ENCODE measurements at places on chromosomes 2 and 18. TPM values are rescaled to one million over a fixed set of nuclear protein-coding genes. Genes with fewer than 3 reads are reported as not detected.

- no peak for DNase-seq
These were observed 141.6 kb upstream of the MSH6 start for GRCh38 chr2:47641366-47641765.

- DNase-seq, result no peak
These were observed 90.3 kb upstream of the CAPN13 start for GRCh38 chr2:30897539-30897938.

UGT1A6 gene
- total RNA-seq, result not detected

DNA sequence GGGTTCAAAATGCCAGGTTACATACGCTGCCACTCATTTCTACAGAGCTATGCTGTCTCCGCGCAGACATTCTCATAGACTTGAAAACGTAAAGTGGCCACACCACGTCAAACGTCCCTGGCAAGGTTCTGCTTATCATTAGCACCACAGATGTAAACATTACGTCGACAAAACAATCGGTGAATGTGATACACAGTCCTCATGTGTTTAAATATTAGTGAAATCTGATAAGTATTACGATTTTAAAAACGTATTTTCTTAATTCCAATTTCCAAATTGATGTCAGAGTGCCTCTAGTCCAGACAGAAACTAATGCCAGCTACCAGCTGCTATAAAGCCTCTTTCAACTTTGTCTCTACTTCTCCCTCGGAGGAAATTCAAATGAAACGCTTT, 1.2 kb downstream of the STK17B start:
- no peak for DNase-seq

- DNase-seq, result no peak
These were observed 242.1 kb downstream of the ZEB2 start for GRCh38 chr2:144277622-144278354.

DNA sequence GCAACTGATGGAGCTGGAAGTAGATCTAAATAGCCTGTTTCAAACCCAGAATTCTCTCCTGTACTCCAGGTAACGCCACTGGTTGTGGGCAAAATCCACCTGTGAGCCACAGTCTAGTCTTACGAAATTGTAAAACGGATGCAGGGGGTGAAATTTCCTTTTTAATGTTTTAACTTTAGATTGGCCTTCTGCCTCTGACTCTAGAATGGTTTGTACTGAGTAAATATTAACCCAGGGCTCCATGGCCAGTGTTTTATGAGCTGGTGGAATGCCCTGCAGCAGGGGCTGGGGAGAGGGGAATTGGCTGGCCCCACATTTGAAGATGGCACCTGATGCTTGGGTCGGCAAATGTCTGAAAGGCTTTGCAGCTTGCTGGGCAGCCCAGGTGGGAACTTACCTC, 156.6 kb downstream of the MYCN start:
- no peak for DNase-seq

MATN3 gene
- 0.09 TPM for total RNA-seq

- no peak for DNase-seq
These were observed 271.5 kb upstream of the SIX2 start for GRCh38 chr2:45280794-45281193.

DNA sequence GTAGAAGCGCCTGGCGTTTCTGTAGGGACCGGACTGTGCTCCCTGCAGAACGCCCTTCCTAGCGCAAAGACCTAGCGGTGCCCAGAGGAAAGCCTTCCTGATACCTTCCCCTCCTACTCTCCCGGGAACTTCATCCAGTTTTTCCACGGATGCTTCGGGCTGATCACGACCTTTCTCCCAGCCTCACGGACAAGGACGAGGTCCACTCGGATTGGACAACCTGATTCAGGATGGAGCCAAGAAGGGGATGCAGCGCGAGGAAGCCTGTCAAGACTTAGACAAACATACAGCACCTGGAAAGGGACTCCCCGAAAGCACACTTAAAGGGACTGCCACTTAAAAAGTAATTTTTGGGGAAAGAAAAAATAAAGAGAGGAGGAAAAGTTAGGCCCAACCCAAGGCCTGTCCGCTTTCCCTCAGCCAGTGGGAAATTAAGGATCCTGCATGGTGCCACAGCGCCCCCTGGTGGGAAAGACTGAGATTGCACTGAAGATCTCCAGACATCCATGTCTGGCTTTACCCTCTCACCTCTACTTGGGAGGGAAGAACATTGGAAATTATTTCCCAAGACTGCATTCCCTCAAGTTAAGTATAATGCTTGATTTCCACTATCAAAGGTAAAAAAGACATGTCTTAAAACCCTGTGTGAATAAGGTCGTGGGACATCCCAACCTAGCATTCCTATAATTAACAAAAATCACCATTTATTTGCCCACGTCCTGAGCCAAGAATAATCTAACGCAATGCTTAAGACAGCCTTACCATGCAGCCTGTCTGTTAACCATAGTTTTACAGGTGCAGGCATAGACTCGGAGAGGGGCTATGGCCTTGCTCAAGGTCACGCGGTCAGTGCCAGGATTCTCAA, 13.4 kb upstream of the COPS8 start:
- DNase-seq, result peak; percentile 67

GRCh38 chr2:232416521-232417470, 10.2 kb downstream of the ALPG start:
- DNase-seq, result no peak

FBLN7 gene
- total RNA-seq, result 1.5 TPM

- no peak for DNase-seq
These were observed 38.1 kb downstream of the FER1L5 start for GRCh38 chr2:96680561-96681141.

- no peak for DNase-seq
These were observed 129.5 kb upstream of the TMEM200C start for GRCh38 chr18:6024745-6025248.

IL36B gene
- total RNA-seq, result not detected

DNA sequence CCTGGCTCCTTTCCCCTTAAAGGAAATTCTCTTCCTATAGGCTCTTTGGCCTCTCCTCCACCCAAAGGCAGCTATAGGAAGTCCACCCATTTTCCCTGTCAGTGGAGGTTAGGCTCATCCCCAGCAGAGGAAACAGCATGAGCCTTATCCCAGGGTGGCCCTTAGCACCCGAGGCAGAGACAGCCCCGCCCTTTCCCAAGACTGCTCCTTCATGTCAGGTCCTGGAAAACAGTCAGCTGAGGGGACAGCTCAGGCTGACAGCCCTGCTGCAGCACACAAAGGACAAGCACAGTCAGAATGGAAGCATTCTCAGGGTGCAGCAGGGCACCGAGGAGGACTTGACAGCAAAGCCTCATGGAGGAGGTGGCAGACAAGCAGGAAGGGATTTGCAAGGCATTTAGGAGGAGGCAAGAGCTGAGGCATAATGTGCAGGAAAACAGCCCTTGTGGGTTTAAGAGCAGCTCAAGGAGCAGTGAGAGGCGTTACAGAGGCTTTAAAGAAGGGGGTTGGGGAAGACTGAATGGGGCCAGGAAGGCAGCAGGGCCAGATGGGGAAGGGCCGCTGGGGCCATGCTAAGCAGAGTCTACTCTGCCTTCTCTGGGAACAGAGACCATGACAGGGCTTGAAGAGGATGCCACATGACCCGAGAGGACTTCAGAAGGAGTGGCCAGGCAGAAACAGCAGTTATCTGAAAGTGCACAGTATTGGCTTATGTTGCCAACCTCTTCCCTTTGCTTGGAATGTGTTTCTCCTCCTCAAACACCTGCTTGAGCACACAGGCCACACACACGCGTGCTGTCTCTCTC, 216.6 kb downstream of the SH3BP4 start:
- DNase-seq, result no peak

- DNase-seq, result no peak
These were observed 343.1 kb upstream of the LYPD1 start for GRCh38 chr2:133012847-133013734.

SPATA3 gene
- not detected for total RNA-seq

OSR1 gene
- total RNA-seq, result 2.4 TPM

- DNase-seq, result no peak
These were observed 221.7 kb upstream of the SH3BP4 start for GRCh38 chr2:234730066-234730640.

- no peak for DNase-seq
These were observed 448.1 kb upstream of the VRK2 start for GRCh38 chr2:57598551-57598950.

GRCh38 chr2:127177617-127178263, 42.4 kb downstream of the CYP27C1 start:
- no peak for DNase-seq

STAT4 gene
- 1.8 TPM for total RNA-seq

DNA sequence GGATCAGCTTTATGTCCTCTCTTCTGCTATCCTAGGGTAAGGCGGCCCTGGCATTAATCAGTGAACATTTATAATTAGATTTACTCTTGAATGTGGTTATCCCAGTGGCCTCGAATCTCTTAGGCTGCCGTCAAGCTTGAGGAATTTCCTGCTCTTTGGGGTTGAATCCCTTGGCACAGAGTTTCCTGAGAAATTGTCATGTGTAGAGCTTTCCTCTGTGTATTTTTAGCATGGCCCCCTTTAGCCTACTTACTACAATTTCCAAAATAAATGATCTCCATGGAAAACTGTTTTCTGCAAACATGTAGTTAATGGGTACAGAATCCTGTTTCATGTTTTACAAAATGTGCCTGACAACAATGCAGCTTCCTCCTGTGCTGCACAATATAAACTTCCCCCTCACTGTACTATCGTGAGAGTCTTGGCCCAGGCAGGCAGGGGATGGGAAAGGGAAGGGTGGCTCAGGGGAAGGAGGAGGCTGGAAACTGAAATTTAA, 18.1 kb downstream of the NCAPH start:
- peak; percentile 45 for DNase-seq

DNA sequence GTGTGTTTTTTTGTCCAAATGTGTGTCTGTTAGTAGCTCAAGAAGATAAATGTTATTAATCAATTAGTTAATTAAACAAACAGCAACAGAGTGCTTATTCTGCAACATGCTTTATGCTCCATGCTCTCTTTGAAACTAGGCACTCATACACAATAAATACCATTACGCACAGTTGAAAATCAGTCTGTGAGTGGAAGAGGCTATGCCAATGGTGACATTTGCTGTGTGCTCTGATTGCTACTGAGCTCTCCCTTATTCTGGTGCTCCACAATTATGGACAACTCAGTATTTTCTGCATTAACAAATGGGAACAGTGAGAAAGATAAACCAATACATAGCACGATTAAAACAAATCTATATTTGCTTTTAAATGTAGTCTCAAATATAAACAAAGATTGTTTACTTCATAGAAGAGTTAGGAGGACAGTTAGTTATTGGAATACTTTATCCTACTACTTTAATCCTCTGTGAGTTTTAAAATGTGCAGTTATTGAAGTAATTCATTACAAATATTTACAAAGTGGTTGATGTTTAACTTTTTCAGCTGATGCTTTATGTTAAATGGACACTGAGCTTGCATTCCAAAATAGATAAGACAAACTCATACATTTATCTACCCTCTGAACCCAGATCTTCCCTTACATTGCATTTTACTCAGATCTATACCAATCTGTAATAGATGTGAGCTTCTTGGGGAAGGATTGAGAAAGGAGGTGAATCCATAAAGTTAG, 55.3 kb downstream of the NXPH2 start:
- no peak for DNase-seq

DNA sequence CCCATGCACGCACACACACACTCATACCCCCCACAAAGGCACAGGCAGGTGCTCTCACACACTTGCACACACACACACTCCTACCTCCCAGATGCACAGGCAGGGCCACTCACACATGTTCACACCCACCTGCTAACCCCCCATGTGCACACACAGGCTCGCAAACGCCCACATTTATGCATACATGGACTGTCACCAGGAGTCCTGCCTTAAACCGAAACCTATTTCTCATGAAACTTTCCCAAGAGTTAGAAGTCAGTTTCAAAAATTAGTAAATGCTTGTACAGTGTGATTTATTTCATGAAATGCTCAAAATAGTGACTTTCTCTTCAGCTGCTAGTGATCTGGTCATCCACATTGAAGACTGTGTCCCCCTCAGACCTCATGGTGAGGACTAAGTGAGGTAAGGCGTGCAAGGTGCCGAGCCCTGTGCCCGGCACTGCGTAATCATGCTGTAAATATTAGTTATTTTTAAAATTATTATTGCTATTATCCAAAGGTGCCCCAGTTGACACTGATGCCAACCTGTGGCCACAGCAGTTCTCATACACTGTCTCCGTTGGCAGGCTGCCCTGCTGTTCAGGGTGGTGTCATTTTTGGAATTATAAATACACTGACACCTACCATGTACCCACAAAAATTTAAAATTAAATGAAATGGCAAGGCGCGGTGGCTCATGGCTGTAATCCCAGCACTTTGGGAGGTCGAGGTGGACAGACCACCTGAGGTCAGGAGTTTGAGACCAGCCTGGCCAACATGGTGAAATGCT, 12.4 kb downstream of the CNNM4 start:
- peak; percentile 25 for DNase-seq

DNA sequence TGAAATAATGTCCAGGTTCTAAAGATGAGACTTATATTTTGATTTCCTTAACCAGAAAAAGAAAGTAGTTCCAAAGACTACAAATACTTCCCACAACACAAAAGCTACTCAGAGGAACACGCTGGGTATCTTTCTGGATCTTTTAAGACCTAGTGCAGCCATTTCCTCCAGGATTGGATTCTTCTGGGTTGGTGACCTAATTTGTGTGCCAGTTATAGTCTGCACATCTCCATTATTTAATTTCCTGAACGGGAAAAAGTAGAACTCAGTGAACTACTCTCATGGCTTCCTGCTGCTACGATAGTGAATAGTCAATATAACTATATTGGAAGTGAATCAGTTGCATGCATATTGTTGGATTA, 1.5 kb downstream of the TMEM87B start:
- DNase-seq, result no peak

GRCh38 chr2:54227798-54228197, 28.2 kb downstream of the TSPYL6 start:
- DNase-seq, result no peak

PJVK gene
- total RNA-seq, result 1.6 TPM

DNA sequence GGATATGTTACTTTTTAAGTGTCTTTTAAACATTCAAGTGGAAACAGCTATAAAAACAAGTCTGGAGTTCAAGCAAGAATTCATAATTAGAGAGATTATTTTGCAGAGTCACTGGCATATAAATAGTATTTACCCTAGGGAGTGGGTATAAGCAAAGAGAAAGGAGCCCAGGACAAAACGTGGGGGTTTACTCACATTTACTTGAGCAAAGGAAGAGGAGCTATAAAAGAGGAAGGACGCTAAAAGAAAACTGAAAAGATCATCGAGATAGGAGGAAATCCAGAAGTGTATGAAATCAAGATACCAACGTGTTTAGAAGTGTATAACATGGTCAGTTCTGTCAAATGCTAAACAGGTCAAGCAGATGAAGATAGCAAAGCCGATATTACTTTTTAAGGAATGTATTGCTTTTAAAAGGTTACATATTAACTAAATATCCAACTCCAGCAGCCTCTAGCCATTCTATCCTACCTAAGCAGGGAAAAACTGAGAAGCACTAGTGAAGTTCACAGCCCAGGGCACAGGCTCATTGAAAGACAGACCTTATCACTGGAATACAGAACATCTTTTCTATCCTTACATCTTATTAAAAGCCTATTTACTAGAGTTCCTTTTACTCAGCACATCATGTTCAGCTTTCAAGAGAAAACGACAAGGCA, 8.6 kb downstream of the KANSL1L start:
- DNase-seq, result no peak

Measured in heart right ventricle (tissue), 16 donors.